Cardiac septum (tissue), 1 donor: ENCODE measurements at places on chromosomes 6 and 20. TPM values are rescaled to one million over a fixed set of nuclear protein-coding genes. Genes with fewer than 3 reads are reported as not detected.
A peak's percentile ranks its signal among the peaks of the same experiment; 100 is the strongest.

- no peak for DNase-seq
These were observed 606.9 kb downstream of the CDH26 start for GRCh38 chr20:60565083-60565482.

- DNase-seq, result no peak
These were observed 122.6 kb downstream of the LRRC1 start for GRCh38 chr6:53917464-53917842.

- no peak for DNase-seq
These were observed 5.9 kb downstream of the OCSTAMP start for GRCh38 chr20:46544576-46544975.

GRCh38 chr6:13006578-13007300 is 290.2 kb downstream of the PHACTR1 start:
- DNase-seq, result no peak

- DNase-seq, result no peak
These were observed 15.3 kb downstream of the FOXO3 start for GRCh38 chr6:108575905-108576494.

- DNase-seq, result no peak
These were observed 101.5 kb downstream of the LAMP5 start for GRCh38 chr20:9615766-9616454.

DNA sequence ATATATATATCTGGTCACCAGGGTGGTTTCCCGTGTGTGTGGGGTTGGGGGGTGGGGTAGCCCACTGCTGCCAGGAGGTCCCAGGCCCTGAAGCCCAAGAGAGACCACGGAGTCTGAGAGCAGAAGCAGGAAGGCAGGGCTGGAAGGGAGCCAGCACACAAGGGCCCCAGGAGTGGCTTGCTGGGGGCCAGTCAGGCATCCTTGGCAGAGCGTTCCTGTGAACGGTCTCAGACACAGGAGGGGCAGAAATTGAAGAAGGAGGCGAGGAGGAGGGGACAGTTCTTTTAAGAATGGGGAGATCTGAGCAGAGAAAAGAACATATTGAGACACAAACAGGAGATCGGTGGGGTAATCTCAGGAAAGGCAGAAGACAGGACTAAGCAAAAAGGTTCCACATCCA is 1.9 kb upstream of the EBF4 start:
- DNase-seq, result no peak

GRCh38 chr6:92777146-92777740 is 642.1 kb downstream of the EPHA7 start:
- DNase-seq, result no peak

DNA sequence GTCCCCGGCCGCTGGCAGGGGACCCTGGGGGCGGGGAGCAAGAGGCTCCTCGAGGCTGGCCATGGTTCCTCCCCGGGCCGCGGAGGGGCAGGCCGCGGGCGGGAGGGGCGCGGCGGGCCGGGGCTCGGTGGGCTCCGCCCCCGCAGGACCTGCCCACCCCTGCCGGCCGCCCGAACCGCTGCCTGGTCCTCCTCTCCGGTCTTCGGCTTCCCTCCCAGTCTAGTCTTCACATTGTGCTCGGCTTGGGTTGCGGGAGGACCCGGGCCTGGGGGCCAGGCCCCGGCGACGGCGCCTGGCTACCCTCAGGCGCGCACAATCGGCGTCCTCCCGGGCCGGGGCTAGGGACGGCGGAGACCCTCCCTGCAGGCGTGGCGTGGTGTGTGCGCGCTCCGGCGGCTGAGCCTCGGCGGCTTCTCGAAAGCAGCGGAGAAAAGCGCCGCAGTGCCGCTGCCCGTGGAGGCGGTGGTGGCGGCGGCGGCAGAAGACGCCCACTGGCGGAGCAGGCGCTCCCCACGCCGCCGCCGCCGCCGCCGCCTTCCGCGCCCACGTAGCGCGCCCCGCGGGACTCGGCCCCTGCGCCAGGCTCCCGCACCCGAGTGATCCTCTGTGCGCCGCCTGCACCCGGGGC is at the start of gene PDE10A:
Gene PDE10A (minus strand): TSS at position 493 of the 628 bp plus-strand sequence. CDS start 430 bp downstream, at position 63.
- peak; percentile 85 for DNase-seq

DNA sequence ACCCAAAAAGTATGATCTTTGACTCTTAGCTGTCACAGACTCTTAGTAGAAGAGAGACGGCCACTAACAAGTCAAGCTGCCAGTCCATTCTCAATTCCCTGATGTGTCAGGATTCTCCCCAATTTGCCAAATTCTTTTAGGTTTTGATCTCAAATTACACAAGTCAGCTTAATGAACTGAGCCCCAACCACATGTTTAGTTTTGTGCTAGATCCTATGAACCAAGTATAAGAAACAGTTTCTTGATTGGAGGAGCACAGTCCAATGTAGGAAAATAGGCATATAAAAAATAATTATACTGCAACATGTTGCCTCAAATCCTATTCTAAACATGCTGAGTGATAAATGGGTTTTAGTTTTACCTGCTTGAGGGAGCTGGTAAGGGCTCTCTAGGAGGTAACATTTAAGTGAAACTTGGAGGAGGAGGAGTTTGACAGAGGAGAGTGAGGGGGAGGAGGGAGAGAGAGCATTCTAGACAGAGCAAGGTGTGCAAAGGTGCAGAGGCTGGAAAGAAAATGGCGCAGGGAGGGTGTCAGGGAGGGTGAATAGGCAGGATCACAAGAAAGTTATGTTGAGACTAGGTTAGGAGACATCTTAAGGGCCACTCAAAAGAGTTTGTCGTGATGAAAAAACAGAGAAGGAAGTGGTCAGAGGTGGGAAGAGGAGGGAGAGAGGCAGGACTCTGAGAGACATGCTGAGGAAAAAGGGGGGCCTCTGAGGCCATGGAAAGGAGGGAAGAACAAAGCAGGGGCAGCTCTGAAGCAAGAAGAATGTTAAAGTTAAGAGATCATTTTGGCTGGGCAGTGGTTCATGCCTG is 22.8 kb upstream of the FAM83C start:
- DNase-seq, result no peak

- no peak for DNase-seq
These were observed 31.9 kb downstream of the C6orf89 start for GRCh38 chr6:36917541-36918193.

DNA sequence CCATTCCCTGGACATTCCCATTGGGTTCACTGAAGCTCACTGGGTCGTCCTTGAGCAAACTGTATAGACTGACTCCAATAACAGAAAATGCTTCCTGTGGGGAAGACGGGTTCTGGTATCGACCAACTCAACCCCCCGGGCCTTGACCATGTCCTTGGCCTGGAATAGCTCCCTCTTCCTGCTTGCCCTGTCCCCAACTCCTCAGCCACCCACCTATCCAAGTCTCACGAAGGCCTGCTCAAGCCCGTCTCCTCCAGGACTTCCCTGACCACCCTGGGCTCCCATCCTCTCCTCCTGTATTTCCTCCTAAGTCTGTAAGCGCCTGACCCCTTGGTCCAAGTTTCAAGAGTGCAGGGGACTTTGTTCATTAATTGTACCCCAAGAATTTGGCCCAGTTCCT is 2.8 kb upstream of the HMGA1 start:
- peak; percentile 47 for DNase-seq

- DNase-seq, result no peak
These were observed 7.3 kb upstream of the ITPR3 start for GRCh38 chr6:33613795-33614168.

DNA sequence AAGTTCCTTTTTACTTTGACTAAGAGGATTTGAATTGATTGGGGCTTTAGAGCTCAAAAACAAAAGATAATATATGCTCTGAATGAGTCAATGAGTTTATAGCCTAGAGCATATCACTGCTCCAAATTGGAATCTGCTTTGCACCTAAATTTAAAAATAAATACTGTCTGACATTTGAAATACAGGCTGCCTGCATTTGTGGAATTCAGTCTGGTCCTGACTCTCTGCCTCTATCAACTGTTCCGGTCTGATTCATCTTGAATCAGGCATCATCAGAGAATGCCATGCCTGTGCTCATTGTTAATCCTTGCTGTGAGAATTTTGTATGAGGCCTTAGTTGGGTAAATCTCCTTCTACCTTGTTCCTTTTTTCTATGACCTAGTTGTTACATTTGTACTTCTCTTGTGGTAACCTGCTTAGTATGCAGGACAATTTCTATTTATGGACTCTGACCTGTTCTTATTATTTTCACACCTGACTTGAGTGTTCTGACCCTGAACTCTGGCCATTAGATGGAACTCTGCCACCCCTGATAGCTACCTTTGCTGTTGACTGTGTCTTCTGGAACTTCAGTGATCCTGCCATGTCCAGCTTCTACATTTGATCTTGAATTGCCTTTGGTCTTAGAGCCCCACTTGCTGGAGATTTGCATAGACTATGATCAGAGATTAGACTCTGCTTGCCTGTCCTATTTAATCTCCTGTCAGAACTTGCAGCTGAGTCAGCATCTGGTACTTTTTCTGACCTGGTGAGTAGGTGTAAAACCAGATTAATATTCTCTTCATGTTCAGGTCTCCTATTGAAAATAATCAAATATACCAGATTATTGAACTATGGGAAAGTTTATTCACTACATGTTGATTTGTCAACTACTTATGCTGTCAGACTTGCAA is 442.7 kb upstream of the HS3ST5 start:
- no peak for DNase-seq

DNA sequence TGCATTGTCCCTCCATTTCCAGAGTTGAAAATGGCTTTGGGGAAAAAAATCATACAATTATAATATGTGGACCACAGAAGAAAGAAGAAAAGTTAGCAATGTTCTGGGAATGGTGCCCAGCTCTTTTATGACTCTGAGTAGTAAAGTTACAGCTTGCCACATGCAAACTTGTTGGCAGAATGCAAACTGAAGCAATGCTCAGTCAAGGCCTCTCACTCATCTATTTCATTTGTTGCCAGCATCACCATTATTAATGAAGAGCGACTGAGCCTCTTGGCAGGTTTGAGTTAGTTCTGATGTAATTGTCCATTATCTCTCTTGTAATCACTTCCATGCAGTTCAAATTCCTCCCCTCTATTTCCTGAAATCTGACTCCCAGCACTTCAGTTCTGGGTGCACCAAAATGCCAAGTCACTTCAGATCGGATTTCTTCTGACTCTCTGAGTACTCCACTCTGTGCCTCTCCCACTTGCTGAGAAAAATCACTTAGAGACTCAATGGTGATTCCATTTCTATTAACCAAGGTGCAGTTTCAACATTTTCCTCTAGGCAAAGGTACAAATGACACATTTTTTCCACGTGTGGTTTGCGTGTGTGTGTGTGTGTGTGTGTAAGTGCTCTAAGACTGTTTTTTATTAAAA is 154.4 kb upstream of the STMND1 start:
- no peak for DNase-seq

DNA sequence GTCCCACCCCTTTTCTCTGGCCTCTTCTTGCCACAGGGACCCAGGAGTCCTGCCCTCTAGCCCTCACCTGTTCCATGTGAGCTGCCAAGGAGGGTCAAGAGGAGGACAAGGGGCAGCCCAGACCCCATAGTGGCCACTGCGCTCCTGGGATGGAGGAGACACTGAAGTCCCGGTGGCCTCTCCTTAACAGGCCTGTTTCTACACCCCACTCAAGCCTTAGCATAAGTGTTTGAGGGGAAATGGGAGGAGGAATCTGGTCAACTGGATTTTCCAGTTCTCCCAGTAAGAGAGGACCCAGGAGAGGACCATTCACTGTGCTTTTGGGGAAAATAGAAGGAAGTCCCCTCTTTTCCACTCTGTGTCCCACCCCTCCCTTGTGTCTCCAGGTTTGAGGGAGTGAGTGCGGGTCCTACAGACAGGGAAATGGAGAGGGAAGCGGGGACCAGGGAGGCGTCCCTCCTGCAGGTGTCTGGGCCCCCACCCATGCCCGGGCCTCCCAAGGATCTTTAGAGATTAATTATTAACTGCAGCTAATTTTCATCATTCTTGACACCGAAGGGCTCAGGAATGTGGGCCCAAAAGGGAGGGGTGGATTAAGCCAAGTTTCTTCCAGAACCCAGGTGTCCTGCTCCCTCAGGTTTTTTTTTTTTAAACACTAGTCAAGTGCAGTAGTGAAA is at the start of gene SFTA2:
Gene SFTA2 (minus strand): TSS at position 202 of the 677 bp plus-strand sequence. CDS start 74 bp downstream, at position 128.
- no peak for DNase-seq

- no peak for DNase-seq
These were observed 2.1 kb downstream of the FAM210B start for GRCh38 chr20:56360908-56361205.

- no peak for DNase-seq
These were observed 25.3 kb upstream of the CSNK2A1 start for GRCh38 chr20:568673-569415.

DNA sequence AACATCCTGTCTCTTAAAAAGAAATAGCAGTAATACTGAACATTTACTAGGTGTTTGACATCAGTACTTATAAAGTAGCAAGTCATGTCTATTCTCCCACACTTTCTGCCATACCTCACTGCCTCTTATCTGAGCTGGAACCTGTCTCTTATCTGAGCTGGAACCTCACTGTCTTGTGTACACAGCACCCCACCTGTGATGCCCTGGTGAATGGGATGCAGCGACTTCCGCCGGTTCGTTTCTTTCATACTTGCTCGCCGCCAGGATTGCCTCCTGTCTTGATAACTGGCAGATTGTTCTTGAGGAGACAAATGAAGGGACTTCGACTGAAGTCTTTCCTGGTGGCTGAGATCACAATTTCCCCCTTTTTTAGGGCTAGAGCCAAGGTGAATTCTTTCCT is 2.9 kb downstream of the DSN1 start:
- DNase-seq, result peak; percentile 72

- no peak for DNase-seq
These were observed 1.0 kb downstream of the GMEB2 start for GRCh38 chr20:63625771-63626423.

- no peak for DNase-seq
These were observed 9.6 kb upstream of the BTN3A2 start for GRCh38 chr6:26355366-26355765.

GRCh38 chr6:8392569-8392968 is 42.8 kb downstream of the SLC35B3 start:
- DNase-seq, result no peak

DNA sequence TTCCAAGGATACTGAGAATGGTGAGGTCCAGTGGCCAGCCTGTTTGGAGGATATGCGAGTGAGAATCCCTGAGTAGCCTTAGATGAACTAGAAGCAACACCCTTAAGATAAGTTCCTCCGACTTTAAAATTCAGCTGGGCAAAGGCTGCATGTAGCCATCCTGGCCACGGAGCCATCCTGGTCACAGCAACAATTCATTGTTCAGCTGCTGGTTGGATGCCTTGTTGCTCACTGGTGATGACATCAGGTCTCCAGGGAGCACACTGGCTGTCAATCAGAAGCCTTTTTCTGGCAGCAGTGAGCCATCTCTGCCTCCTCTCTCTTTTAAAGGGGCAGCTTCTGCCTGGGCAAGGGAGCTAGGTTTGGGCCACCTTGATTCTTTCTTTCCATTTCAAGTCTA is 22.4 kb upstream of the RIMS4 start:
- no peak for DNase-seq

The C20orf141 gene
- total RNA-seq, result not detected

The SLC13A3 gene
- total RNA-seq, result 0.57 TPM

The PLN gene
- 2,070 TPM for total RNA-seq

The KCNK16 gene
- total RNA-seq, result not detected

The SDC4 gene
- 100 TPM for total RNA-seq

The NDRG3 gene
- 32.1 TPM for total RNA-seq

The APOBEC2 gene
- total RNA-seq, result 174 TPM

The ARMC2 gene
- 11.0 TPM for total RNA-seq

The EDN1 gene
- total RNA-seq, result 5.9 TPM

The CDK19 gene
- 8.3 TPM for total RNA-seq

The JAG1 gene
- total RNA-seq, result 42.1 TPM

The STXBP5 gene
- 17.7 TPM for total RNA-seq
